ENCODE measurements at places on chromosomes 7 and 10. TPM values are rescaled to one million over a fixed set of nuclear protein-coding genes. Genes with fewer than 3 reads are reported as not detected.

DNA sequence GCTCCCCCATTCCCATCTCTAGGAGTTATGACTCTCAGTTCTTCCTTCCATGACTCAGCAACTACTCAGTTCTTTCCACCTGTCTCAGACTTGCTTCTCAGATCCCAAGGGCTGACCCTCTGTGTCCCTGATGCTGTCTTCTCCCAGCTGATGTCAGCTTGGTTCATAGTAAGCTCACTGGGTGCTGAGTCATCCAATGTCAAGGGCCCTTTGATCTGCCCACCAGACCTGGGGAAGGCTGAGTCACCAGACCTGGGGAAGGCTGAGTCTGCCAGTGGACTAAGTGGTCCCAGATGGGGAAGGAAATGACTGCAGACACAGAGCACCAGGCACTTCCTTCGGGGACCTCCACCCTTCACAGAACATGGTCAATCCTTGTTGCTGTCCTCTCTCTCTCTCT lies 76.1 kb upstream of the ZEB1 start:
- DNase-seq, result peak; percentile 89

AGAP9 gene
- total RNA-seq, result 14.4 TPM

GRCh38 chr7:27196287-27196767 lies 3.6 kb downstream of the HOXA13 start:
- DNase-seq, result peak; percentile 84

DNA sequence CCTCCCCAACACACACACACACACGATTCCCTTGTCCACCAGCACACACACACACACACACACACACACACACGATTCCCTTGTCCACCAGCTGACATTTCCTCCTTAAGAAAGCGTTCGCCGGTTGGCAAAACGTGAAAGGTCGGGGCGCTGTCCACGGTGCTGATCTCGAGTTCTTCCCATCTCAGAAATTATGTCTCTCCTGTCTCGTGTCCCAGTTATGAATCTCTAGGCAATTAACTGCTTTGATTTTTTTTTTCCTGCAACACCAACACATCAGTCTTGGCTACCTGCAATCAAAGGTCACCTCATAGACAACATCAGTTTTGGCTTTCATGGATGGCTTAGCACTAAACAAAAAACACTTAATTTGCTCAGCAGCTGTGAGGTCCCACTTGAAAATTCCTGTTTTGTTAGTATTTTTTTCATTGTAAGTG lies 1.9 kb downstream of the INA start:
- peak; percentile 40 for DNase-seq

CDK14 gene
- 41.5 TPM for total RNA-seq

DNA sequence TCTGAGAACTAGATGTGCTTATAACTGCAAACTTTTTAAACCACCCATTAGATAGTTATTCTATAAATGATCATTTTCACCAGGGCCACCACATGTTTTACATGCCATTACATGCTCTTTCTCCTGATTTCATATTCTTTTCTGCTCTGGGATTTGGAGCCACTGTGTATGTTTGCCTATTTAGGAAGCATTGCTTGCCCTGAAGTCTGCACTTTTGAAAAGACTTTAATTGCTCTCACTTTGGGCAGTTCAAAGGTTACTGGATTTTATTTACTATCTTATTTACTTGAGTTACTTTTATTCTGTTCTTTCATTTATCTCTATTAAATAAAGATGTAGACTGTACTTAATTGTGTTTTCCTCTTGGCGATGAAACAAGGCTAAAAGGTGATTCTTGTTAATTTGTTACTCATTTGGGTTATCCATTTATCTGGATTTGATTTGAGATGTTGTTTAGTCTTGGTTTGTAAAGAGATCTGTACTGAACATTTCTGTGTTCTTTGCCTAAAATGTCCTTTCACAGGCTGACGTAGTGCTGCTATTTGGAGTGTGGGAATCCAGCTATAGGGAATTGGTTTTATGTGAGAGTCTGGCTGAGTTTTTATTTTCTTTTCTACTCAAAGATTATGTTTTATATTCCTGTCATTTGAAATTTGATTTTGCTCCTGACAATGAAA lies 88.8 kb downstream of the SUGCT start:
- no peak for DNase-seq

DNA sequence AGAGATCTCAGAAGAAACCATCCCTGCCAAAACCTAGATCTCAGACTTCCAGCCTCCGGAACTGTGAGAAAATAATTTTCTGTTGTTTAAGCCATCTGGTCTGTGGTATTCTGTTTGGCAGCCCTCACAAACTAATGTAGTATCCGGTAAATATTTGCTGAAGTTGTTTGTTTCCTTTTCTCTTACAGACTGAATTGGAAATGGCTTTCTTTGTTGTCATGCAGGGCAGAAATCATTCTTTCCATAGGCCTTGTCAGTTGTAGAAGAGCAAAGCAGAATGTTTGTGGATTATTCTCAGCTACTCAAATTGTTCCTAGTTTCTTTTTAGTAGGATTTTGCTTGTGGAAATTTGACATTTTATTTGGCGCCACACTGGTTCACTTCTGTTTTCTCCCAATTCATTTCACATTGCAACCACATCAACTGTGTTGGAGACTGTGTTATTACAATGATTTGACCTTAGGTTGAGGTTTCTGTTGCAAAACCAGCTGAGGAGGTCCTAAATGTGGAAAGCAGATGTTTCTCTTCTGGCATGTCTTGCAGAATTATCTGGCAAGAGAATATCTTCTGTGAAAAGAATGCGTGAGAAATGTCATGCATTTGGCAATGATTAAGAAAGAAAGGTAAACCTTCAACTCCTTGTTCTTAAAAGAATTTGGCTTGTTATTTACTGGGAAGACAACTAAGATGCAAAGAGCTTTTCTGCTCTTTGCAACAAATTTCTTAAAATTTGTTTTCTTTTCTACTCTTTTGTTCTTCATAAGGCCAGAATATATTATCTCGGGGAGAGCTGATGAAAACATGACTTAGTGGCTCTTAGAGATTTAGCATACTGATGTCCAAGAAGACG lies 25.8 kb downstream of the ACTA2 start:
- no peak for DNase-seq

DNA sequence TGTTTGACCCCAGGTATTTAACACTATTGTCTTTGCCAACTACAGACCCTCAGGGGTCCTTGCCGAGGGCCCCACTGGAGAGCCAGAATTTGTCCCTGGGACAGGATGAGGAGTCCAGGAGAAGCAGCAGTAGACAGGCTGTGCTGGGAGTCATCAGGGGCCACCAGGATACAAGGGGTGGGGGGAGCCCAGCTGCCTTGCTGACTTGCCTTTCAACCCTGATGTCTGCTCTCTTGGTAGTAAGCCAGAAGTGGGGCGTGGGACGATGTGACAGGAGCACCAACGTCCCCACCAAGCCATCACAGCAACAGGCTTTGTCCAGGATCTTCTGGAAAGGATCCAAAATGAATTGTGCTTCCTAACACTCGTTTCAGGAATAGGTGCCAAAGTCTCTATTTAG lies 62.4 kb upstream of the CDCA7L start:
- DNase-seq, result no peak

GRCh38 chr10:50470345-50470744 lies 153.4 kb downstream of the SGMS1 start:
- DNase-seq, result no peak

DNA sequence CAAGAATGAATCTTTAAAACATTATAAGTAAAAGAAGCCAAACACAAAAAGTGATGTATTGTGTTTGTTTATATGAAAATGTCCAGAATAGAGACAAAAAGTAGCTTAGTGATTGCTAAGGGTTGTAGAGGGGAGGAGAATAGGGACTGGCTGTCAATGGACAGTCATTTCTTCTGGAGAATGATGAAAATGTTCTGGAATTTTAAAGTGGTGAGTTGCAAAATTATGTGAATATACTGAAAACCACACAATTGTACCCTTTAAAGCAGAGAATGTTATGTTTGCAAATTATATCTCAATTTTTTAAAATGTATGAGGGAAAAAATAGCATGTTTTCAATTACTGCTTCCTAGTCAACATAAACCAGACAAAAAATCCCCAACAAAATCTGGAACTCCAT lies 174.2 kb downstream of the KMT2E start:
- no peak for DNase-seq

- DNase-seq, result no peak
Measured at GRCh38 chr10:92787557-92788152, 60.7 kb upstream of the EXOC6 start.

GRCh38 chr7:92437956-92438491 lies 9.3 kb upstream of the GATAD1 start:
- no peak for DNase-seq

- no peak for DNase-seq
Measured at GRCh38 chr10:98097616-98098015, 36.8 kb upstream of the R3HCC1L start.

CRYGN gene
- not detected for total RNA-seq

DGKI gene
- total RNA-seq, result 0.14 TPM

CALCR gene
- total RNA-seq, result not detected

DNA sequence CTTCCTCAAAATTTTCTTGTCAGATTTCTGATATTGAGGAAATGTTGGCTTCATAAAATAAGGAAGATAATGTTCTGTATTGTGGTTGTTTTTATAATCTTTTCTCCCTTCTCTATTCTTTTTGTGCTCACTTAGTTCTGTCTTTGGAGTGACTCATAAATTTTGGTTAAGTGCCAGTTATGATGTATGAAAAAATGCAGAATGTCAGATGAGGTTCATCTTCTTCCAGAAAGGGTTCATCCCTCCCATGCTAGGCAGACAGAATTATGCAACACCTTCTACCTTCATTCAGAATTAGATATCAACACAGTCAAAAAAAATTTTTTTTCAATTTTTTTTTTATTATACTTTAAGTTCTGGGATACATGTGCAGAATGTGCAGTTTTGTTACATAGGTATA lies 36.6 kb upstream of the CYP2C19 start:
- no peak for DNase-seq

DNA sequence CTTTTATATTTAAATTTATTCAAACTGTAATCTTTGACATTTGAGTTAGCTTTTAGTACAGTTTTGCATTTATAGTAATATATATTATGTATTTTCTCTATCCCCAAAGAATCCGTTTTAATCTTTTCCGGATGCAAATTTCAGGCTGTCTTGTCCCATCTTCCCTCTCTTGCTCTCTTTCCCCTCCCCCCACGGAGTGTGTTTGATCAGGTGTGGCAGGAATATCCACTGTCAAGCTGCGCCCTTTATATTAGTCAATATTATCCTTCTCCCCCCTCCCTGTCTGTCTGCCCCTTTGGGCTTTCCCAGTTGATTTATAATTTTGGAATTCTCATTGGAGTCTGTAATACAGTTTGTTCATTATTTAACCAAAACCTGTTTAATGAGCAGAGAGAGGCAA lies 19.0 kb downstream of the GBF1 start:
- no peak for DNase-seq

DNA sequence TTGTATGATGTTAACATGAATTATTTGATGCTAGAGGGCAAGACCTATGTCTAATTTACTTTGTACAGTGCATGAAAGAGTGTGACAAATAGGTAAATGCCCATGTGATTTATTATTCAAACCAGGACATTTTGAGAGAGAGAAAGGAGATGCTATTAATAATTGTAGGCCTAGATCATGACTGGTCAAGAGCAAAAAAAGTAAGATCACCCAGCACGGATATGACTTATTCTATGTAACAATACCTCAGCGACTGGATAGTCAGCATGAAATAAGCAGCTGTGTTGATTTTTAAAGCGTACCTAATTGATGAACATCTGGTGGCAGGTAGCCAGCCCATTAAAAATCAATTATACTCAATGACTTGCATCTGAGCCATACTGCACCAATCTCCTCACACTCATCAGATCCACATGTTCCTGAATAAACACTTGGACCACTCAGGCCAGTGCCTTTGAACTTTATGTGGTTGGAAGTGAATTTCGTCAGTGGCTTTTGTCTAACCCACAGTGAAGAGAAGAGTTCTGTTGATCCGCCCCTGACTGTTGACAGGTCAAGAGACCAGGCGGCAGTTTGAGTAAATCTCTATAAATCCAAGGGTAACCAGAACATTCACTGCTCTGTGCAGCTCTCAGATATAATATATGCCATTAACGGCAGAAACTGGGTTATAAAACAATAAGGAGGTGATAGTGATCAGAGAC lies 435.3 kb downstream of the MDFIC start:
- DNase-seq, result no peak

GRCh38 chr7:125573126-125573525 lies 643.5 kb upstream of the POT1 start:
- peak; percentile 76 for DNase-seq

KCP gene
- not detected for total RNA-seq

ACTL6B gene
- total RNA-seq, result not detected

ADIRF gene
- total RNA-seq, result 2.8 TPM

DNA sequence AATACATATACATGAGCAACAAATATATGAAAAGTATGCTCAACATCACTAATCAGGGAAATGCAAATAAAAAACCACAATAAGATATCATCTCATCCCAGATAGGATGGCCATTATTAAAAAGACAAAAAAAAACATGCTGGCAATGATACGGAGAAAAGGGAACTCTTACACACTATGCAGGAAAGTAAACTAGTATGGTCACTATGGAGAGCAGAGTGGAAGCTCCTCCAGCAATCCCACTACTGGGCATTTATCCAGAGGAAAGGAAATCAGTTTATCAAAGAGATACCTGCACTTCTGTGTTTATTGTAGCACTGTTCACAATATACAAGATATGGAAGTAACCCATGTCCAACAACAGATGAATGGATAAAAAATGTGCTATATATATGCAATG lies 217.5 kb downstream of the SDK1 start:
- no peak for DNase-seq

DNA sequence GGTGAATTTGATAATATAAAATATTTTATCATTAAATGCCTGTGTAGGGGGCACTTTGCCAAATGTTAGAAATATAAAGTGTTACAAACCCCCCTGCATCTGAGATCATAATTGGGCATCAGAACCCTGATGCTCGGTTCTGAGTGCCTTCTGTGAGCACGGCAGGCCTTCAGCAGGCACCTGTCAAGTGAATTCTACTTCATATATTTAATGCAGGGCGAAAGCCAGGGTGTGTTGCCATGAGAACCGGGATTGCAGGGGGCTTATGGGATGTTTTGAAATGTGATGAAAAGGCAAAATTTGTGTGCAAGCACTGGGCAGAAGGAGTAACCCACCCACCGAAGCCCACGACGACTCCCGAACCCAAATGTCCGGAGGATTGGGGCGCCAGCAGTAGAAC lies 57.2 kb downstream of the MRC1 start:
- DNase-seq, result no peak

DNA sequence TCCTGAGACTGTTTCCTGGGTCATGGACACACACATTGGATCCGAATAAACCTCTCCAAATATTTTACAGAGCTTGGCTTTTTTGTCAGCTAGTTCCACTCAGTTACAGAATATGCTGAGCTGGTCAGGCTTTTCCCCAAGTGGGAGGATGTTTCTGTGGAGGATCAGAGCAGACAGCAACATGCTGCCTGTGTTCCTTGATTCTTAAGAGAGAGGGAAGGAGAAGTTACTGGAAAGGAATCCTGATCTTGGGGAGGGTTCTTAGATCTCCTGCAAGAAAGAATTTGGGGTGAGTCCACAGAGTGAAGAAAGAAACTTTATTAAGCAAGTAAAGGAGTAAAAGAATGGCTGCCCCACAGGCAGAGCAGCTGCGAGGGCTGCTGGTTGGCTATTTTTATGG lies 76.8 kb upstream of the RPA3 start:
- no peak for DNase-seq
